ENCODE measurements at places on chromosomes 6 and 20.

GRCh38 chr6:161057103-161058091 is 65.8 kb downstream of the MAP3K4 start:
- no peak for DNase-seq

- no peak for DNase-seq
Measured at GRCh38 chr6:133741375-133741861, 147.5 kb upstream of the TCF21 start.

DNA sequence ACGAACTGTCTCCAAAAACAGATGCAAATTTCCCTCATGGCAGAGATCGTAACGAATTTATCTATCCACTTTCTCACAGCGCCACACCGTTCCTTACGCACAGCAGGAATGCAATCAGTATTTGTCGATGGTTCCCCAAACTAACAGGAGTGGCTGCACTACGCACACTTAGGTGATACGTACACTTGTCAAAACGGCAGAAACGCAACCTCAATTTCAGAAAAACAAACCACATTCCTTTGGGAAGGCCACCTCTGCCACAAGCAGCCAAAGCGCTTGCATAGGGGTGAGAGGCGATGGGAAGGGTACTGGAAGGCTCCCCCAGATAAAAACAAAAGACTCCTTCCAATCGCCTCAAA is 638 bp downstream of the MDN1 start:
- no peak for DNase-seq

DNA sequence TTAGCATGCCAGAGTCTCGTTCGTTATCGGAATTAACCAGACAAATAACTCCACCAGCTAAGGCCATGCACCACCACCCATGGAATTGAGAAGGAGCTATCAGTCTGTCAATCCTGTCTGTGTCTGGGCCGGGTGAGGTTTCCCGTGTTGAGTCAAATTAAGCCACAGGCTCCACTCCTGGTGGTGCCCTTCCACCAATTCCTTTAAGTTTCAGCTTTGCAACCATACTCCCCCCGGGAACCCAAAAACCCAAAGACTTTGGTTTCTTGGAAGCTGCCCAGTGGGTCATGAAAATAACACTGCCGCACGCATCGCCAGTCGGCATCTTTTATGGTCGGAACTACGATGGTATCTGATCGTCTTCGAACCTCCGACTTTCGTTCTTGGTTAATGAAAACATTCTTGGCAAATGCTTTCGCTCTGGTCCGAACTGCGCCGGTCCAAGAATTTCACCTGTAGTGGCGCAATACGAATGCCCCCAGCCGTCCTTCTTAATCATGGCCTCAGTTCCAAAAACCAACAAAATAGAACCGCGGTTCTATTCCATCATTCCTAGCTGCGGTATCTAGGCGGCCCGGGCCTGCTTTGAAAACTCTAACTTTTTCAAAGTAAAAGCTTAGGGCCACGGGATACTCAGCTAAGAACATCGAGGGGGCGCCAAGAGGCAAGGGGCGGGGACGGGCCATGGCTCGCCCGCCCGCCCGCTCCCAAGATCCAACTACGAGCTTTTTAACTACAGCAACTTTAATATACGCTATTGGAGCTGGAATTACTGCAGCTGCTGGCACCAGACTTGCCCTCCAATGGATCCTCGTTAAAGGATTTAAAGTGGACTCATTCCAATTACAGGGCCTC is 1958.5 kb upstream of the DEFB115 start:
- DNase-seq: no peak

DNA sequence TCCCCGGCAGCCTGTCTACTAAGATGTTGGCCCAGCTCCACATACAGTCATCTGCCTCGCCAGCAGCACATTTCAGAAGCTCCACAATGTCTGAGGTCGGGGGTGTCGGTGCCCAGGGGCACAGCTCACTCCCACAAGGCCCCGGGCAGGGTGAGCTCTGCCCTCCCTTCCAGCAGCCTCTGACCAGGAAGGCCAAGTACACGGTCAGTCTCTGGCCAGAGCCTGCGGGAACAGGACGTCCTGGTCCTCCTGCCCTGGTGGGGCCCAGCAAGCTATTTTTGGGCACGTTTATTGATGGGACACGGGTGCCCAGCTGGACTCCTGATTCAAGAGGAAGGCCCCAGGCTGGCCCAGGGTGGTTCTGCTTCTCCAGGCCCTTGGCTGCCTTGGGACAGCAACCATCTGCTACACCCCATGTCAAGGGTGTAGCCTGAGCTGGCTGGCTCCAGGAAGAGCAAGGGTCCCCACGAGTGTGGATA is 114.9 kb upstream of the PTPN1 start:
- peak; percentile 93 for DNase-seq

- DNase-seq: no peak
Measured at GRCh38 chr6:106525882-106526275, 103.4 kb downstream of the RTN4IP1 start.

- DNase-seq: no peak
Measured at GRCh38 chr6:34318499-34319470, 70.0 kb upstream of the SMIM29 start.

- DNase-seq: no peak
Measured at GRCh38 chr6:31805939-31806469, 762 bp downstream of the LSM2 start.

DNA sequence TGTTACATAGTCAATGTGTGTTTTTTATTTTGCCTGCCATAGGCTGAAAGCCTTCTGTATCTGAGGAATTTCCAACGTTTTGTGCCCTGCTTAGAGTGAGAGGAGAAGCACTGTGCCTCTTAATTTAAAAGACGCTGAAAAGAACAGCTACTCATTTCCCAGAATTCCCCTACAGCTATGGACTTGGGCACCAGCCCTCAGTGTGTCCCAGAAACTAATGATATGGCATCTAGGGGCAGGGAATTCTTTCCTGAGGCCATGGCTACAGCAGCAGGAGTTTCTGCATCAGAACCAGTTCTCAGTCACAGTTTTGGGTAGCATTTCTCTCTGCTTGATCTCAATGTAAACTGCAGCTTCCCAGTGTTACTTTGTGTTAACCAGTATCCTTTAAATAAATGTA is 20.2 kb downstream of the OPN5 start:
- DNase-seq: no peak

Data from ascending aorta (tissue), 2 donors.